ENCODE measurements at places on chromosomes 13 and 19.

DNA sequence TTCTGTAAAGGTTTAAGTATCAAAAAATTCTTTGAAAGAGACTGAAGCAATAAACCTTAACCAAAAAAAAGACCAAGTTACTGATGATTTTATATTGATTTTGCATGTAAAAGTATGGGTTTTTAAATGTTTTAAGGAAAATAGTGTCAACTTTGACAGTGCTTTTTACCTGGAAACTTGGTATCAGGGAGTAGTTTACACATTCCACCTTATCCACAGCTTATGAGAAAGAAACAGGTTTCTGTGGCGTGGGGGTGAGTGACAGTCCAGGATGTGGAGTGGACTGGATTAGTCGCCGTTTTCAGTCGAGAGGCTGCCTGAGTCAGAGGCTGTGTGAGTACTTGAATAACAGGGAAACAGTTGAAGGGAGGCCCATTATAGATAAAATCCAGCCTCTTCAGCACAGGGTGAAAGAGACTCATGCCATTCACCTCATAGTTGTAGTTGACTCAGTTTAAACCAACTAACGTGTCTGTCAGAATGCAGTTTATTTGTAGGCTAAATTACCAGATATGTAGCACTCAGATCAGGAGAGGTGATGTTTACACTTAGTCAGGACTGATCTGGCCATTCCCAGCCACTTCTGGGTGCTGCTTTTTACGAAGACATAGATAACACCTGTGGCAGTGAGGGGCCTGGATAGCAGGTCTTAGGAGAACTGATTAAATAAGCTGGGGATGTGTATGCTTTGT lies 595 bp upstream of the GPR183 start:
- DNase-seq: no peak

DNA sequence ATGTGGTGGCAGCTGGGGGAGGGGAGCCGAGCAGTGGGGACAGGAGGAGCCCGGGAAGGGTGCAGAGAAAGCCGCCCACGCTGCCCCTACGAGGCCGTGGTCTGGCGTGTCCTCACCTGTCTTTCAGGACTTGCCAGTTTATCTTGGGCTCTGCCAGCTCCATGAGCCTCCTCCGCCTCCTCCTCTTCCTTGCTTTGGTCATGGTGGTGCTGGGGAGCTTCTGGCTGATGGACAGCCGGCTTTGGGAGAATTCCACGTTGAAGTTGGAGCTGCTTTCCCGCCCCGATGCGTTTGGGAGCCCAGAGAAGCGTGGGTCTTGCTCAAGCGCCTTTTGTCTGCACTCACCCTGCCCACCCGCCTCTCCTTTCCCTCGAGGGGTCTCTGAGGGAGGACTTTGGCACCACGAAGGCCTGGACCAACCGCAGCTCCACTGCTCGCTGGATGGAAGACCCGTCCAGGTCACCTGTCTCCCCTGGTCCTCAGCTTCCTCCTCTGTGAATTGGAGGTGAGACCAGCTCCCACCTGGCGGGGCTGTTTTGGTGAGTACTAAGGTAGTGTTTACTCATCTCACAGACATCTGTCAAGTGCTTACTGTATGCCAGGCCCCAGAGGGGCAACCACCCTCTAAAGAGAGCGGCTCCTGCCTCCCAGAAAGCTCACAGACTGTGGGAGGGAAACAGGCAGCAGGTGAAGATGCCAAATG lies 29.7 kb upstream of the MIER2 start:
- no peak for DNase-seq

GRCh38 chr13:93355094-93355493 lies 128.5 kb downstream of the GPC6 start:
- DNase-seq: no peak

DNA sequence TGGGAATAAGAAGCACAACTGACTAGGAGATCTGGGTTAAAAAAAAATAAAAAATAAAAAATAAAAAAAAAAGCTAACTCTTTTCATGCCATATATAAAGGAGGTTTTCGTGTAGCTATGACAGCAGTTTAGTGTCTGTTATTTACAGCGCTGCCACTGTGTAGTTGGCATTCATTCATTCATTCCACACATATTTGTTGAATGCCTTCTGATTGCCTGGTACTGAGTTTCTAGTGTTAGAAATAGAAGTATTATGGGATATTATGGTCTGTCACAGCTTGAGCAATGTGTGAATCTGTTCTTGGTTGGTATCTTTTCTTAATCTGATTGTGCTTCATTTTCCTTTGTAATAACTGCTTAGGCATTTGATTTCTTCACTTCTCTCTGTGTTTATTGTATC lies 237.4 kb downstream of the NBEA start:
- DNase-seq: no peak

DNA sequence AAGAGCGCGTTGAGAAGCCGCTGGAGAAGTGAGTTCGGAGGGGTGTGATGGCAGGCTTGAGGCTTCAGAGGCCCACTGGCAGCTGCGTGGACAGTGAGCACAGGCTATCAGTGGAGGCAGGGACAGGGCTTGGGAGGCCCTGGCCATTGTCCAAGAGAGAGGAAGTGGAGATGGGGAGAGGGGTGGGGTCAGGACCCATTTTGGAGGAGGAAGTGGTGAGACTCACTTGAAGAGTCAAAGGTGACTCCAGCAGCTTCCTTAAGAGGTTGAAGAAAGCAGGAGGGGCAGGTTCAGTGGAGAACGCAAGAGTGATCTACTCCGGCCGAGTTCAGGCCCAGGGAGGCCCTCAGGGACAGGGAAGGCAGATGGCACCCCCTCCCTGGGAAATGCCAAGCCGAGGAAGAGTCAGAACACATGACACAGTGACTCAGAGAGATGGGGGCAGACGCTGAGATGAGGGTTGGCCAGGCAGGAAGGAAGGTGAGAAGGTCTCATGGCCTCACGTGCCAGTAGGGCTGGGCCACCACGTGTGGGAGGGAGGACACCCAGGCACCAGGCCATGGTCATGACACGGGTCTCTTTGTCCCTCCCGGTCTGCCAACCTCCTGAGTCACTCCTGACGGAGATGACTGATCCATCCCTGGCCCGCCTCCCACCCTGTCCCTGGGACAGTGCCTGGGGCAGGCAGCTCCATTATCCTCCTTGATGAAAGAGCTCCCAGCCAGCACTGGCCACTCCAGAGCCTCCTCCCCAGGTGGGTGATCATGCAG lies 10.1 kb upstream of the CD22 start:
- DNase-seq: no peak

GRCh38 chr19:33804021-33804799 lies 7.5 kb downstream of the KCTD15 start:
- DNase-seq: no peak

DNA sequence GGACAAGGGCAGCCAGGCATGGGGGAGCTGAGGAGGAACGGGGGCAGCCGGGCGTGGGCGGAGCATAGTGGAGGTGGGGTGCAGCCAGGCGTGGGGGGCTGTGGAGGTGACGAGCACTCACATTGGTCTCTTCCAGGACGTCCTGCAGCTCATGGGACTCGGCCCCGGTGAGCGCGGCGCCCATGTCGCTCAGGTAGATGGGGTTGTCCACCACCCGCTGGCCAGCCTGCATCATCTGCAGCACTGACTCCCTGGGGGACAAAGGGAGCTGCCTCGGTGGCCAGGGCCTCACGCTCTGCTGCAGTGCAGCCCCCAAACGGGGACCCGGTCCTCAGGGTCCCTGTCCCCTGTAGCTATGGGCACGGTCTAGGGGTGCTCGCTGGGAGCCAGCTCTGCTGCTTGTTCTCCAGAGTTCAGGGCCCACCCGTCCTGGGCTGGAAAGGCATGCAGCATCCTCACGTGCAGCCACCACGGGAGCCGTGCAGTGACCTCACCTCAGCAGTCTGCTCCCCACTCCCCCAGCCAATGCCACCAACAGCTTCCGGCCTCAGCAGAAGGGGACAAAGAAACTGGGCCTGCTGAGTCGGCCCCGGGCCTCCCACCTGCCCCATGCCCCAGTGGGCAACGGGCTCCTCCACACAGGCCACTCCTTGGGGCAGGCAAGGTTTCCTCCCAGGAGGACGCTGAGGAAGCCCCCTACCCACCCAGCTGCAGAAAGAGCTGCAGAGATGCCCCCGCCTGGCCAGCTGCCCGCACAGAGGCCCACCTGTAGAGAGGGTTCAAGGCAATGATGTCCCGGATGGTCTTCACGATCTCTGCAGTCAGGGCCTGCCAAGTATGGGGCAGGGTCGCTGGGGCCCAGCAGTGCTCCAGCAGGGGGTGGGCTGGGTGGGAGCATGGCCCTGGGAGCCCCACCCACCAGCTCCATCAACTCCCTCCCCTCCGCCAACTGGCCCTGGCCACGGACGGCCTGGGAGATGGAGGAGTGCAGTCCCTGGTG lies 12.1 kb downstream of the LONP1 start:
- DNase-seq: no peak

- no peak for DNase-seq
Observed at GRCh38 chr13:34695063-34695462, 247.0 kb upstream of the NBEA start.

GRCh38 chr13:98507282-98507797 lies 69.6 kb downstream of the STK24 start:
- no peak for DNase-seq

- DNase-seq: no peak
Observed at GRCh38 chr13:39910833-39911232, 255.4 kb downstream of the COG6 start.

GRCh38 chr19:16988661-16989060 lies 37.9 kb downstream of the CPAMD8 start:
- DNase-seq: no peak

DNA sequence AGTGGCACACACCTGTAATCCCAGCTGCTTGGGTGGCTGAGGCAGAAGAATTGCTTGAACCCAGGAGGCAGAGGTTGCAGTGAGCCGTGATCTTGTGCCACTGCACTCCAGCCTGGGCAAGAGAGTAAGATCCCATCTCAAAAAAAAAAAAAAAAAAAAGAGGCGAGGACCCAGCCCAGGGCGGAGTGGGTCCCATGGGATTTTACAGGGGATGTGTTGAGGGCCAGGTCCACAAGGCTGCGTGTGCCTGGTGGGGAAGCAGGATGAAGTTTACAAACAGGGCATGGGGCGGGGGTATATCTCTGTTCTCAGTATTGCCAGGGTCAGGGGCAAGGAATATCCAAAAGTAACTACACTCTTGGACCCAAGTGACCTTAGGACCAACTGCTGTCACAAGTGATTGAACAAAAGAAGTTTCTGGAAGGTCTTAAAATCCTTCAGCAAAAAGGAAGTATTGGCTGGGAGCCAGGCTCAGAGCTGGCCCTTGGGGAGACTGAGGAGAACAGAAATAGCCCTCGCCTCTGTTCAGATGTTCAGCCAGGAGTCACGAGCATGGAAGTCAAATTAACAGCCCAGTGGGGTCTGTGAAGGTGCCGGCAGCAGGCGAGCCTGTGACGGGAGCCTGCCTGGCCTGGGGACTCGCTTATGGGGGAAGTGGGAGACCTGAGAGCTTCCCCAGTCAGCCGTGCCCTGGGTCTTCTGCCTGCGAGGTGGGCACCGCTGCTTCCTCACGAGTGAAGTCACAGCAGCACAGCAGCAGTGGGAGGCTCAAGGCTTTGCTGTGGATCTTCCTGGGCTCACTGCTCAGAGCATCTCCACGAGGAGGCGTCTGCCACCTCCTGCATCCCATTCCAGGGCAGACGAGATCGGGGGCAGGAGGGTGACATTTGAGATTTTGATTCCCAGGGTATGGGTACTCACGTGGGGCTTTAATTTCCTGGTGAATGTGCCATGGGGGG lies 6.4 kb downstream of the MYO9B start:
- DNase-seq: no peak

GRCh38 chr19:1970003-1970805 lies 29.2 kb downstream of the CSNK1G2 start:
- no peak for DNase-seq

- DNase-seq: no peak
Observed at GRCh38 chr13:48457578-48458242, 44.8 kb upstream of the LPAR6 start.

DNA sequence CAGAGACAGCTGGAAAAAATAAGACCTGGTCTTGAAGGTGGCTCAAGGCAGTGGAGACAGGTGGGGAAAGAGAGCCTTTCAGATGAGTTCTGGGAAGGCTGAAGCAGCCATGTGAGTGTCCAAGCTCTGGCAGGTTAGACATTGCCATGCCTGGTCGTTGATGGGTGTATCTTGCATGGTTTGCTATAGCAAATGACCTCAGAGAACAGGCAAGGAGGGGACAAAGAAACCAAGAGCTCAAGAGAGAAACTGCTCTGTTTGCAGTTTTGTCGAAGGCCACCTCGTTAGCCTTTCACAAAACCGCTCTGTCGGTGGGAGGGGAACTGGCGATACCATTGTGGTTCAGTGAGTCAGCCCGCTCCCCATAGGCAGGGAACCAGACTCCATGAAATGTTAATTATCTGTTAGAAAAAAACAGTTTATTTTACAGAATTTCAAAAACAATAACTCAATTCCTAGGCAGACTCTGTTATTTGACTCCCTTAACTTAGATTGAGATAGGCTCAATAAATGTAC lies 82.8 kb upstream of the ARGLU1 start:
- no peak for DNase-seq

DNA sequence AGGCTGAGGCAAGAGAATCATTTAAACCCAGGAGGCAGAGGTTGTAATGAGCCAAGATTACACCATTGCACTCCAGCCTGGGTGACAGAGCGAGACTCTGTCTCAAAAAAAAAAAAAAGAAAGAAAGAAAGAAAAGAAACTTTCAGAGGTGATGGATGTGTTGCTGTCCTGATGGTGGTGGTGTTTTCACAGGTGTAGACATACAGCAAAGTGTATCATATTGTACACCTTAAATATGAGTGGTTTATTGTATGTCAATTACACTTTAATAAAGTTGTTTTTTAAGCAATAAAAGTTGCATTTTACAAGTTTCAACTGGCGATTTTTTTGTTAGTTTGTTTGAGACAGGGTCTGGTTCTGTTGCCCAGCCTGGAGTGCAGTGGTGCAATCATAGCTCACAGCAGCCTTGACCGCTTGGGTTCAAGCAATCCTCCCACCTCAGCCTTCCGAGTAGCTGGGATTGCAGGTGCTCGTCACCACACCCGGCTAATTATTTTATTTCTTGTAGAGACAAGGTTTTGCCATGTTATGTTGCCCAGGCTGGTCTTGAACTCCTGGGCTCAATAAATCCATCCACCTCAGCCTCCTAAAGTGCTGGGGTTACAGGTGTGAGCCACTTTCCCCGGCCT lies 13.5 kb upstream of the INSR start:
- DNase-seq: no peak

DNA sequence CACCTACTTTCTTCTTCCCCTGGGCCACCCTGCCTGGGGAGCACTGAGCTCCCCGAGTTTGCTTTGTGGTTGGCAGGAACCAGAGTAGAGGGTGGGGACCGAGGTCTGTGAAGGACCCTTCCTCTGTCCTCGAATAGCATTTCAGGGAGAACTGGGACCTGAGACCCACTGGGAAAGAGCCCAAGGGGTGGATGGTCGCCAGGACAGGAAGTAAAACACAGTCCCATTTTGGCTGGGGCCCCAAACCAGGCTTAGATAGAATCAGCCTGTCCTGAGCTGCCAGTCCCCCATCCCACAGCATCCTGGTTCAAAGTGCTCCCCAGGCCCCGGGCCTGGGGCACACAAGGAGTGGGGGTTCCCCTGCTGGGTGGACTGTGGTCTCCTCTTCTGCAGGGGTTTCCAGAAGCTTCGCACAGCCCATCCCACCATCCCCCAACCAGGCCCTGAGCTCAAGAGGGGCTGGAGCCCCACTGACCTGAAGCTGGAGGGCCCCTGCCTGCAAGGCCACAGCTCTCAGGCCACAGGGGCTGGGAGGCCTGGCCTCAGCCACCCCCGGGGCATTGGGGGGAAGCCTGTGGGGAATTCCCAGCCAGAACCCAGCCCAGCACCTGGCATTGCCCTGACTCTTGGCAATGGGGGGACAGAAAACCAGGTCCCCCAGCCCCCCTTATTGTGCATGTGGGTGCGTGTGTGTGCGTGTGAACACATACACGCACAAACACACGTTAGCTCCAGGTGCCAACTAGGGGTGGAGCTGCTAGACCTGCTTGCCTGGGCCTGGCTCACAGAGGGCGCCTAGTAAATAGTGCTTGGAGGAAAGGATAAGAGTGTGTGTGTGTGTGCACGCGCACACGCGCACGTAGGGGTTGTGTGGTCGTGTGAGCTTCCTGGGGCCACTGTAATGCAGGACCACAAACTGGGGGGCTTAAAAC lies 995 bp upstream of the MKNK2 start:
- DNase-seq: no peak
